Renal cortex interstitium (tissue), 15 donors: ENCODE measurements at places on chromosomes 13 and 19. TPM values are rescaled to one million over a fixed set of nuclear protein-coding genes. Genes with fewer than 3 reads are reported as not detected.

The PTPRS gene
- polyA plus RNA-seq = 54.2 TPM

The POGLUT2 gene
- 45.8 TPM for polyA plus RNA-seq

The CNFN gene
- polyA plus RNA-seq = 1.6 TPM

The PINLYP gene
- 16.6 TPM for polyA plus RNA-seq

The NCCRP1 gene
- 4.5 TPM for polyA plus RNA-seq

The VMAC gene
- 10.9 TPM for polyA plus RNA-seq

The SLITRK5 gene
- 1.4 TPM for polyA plus RNA-seq

The AP1M2 gene
- polyA plus RNA-seq = 55.7 TPM

The ZNF829 gene
- polyA plus RNA-seq = 7.1 TPM

The C1QTNF9B gene
- 0.83 TPM for polyA plus RNA-seq

The CD79A gene
- 0.53 TPM for polyA plus RNA-seq

The UPK1A gene
- 5.1 TPM for polyA plus RNA-seq

The NKG7 gene
- polyA plus RNA-seq = 1.1 TPM

The MAB21L1 gene
- not detected for polyA plus RNA-seq

The SOHLH2 gene
- 2.9 TPM for polyA plus RNA-seq

The FCER2 gene
- polyA plus RNA-seq = 0.06 TPM

The TJP3 gene
- polyA plus RNA-seq = 11.1 TPM

The WDR87 gene
- polyA plus RNA-seq = 0.02 TPM

The PCDH20 gene
- polyA plus RNA-seq = 7.5 TPM

The HPN gene
- polyA plus RNA-seq = 88.8 TPM

The DDX39A gene
- 49.4 TPM for polyA plus RNA-seq

The GSX1 gene
- not detected for polyA plus RNA-seq

The ZNF208 gene
- polyA plus RNA-seq = 9.8 TPM

The APLP1 gene
- 27.4 TPM for polyA plus RNA-seq

The EBI3 gene
- 0.36 TPM for polyA plus RNA-seq

The LHB gene
- polyA plus RNA-seq = not detected

The FGF9 gene
- 18.6 TPM for polyA plus RNA-seq

The ZNF582 gene
- polyA plus RNA-seq = 11.3 TPM

The ADGRE3 gene
- 0.19 TPM for polyA plus RNA-seq

The SAFB gene
- polyA plus RNA-seq = 154 TPM

The CLC gene
- polyA plus RNA-seq = 1.5 TPM

The KLK14 gene
- 0.23 TPM for polyA plus RNA-seq
